ENCODE measurements at places on chromosomes 6 and 20. TPM values are rescaled to one million over a fixed set of nuclear protein-coding genes. Genes with fewer than 3 reads are reported as not detected.

Gene PLCB1
- 9.6 TPM for total RNA-seq

Gene TUBB
- 300 TPM for total RNA-seq

Gene GSTA3
- total RNA-seq = not detected

Gene ISM1
- total RNA-seq = 4.3 TPM

Gene EYS
- total RNA-seq = not detected

Gene NOL7
- total RNA-seq = 69.1 TPM

Gene SLC17A1
- 0.19 TPM for total RNA-seq

Gene RUNX2
- total RNA-seq = 24.0 TPM

Gene PTPRA
- total RNA-seq = 86.6 TPM

GRCh38 chr6:24658573-24659560 is 7.8 kb downstream of the TDP2 start:
- H3K27me3 ChIP-seq = no peaks in the 10 kb centered on the region
- no peak overlapping the region for H3K4me3 ChIP-seq
- H3K36me3 ChIP-seq = peaks cover 19% of the 10 kb centered on the region

DNA sequence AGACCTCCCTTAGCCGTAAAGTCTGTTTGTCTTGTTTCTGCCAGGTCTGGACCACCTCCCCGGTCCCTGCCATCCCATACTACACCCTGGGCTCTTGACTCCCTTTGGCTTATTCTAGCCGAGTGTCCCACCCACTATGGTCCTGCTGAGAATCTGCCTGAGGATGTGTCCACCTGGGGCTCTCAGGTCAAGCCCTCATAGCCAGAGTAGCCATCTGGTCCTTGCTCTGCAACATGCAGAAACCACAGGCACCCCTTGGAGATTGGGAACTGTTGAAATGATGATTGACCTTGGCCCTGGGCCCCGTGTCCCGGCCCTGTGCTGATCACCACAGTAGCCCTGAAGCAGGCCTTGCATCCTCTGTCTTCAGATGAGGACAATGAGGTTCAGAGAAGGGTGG is 44.0 kb downstream of the VSTM2L start:
- no peak overlapping the region for H3K27ac ChIP-seq
- H3K27me3 ChIP-seq = no peaks in the 10 kb centered on the region
- no peak overlapping the region for H3K4me3 ChIP-seq
- no peaks in the 10 kb centered on the region for H3K4me1 ChIP-seq
- DNase-seq = no peak

- H3K4me1 ChIP-seq = no peaks in the 10 kb centered on the region
- DNase-seq = no peak
- H3K4me3 ChIP-seq = no peak overlapping the region
- peaks cover 4% of the 10 kb centered on the region for H3K27me3 ChIP-seq
These were observed 59.2 kb upstream of the SLC22A23 start for GRCh38 chr6:3516092-3516491.

- DNase-seq = no peak
- no peaks in the 10 kb centered on the region for H3K4me1 ChIP-seq
- H3K4me3 ChIP-seq = no peak overlapping the region
- H3K27me3 ChIP-seq = no peaks in the 10 kb centered on the region
- no peak overlapping the region for H3K27ac ChIP-seq
- H3K36me3 ChIP-seq = no peaks in the 10 kb centered on the region
These were observed 9.8 kb upstream of the CNKSR3 start for GRCh38 chr6:154520280-154520679.

DNA sequence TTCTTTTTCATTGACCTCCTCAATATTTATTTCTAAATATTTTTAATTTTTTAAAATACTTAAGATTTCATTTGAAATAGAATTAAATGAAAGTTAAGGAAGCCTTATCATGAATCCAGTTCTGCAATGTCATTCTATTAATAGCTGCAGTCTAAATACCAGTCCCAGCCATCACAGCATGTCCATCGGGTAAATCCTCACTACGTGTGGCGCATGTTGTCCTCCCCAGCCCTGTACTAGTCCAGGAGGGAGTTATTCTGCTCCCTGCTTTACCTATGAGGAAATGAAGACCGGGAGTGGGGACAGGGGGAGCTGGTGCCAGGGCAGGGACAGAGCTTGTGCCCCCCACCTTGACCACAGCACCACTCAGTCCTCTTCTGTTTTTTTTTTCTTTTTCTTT is 125.1 kb upstream of the QKI start:
- no peak overlapping the region for H3K27ac ChIP-seq
- H3K27me3 ChIP-seq = no peaks in the 10 kb centered on the region
- no peak overlapping the region for H3K4me3 ChIP-seq
- no peaks in the 10 kb centered on the region for H3K4me1 ChIP-seq
- H3K36me3 ChIP-seq = no peaks in the 10 kb centered on the region

DNA sequence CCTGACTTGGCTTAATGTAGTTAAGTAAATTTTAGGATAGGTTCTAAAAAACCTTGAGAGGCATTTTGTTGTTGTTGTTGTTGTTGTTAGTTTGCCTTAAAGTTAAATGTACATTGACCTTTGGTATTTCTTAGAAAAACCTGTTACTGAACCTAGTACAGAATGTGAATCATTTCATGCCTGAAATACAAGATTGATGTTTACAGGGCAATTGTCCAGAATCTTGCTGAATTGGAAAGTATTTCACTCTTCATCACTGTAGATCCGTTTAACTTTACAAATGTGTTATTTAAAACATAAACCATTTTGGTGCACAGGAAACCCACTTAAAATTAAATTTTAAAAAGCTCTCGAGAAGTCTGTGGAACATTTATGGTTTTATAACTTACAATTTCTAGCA is 75.0 kb downstream of the CEP57L1 start:
- no peaks in the 10 kb centered on the region for H3K27me3 ChIP-seq
- no peak for DNase-seq
- no peak overlapping the region for H3K27ac ChIP-seq
- H3K4me3 ChIP-seq = no peak overlapping the region

DNA sequence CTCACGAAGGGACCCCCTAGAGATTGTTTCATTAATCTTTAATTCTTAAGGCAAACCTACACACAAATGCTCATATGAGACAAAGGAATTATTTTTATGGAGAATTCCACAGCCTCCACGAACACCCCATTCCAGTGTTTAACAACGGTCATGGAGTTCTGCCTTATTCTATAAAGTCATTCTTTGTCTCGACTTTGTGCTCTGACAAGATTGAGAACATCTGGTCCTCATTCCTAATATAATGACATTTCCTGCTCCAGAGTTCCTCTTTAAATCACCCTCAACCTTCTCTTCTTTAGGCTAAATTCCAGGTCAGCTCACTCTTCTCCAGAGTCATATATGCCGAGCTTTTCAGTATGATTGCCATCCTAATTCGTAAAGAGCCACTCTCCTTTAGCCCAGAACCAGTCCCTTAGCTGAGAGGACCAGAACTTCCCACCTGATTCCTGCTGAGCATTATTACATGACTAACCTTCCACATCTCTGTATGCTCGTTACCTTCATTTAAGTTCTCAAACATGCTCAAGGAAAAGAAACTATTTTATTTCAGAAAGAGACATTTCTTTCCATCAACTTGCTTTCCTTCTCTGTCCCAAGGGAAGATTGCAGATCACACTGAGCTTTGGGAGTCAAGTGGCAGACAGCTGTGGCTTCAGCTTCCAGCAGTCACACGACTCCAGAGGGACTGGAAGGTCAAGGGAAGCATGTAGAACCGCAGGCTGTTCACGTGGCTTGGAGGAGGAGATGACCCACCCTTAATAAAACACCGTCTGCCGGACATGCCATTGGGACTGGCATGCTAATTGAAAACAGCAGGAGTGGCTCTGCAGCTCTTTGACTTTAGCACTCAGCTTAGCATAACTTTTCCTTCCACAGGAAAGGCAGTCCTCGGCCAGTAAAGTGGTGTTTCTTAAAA is 467.1 kb upstream of the HSF2 start:
- no peak overlapping the region for H3K4me3 ChIP-seq
- DNase-seq = no peak
- H3K27ac ChIP-seq = no peak overlapping the region
- H3K27me3 ChIP-seq = no peaks in the 10 kb centered on the region
- no peaks in the 10 kb centered on the region for H3K4me1 ChIP-seq

DNA sequence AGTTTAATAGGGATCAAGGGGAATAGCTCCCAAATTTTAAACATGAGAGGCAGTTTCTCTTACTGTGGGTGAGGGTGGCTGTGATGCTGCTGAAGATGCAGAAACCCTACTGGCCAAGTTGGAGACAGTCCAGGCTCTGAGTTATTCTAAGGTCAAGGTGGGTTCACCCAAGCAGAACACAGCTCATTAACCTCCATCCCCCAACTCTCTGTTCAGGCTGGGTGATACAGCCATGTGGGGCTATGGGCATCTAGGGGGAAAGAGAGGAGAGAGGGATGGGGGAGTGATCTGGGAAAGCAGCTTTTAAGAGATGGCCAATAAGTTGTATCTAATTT is 18.9 kb upstream of the TRAM2 start:
- no peak overlapping the region for H3K4me3 ChIP-seq
- DNase-seq = no peak
- H3K27me3 ChIP-seq = no peaks in the 10 kb centered on the region
- no peak overlapping the region for H3K27ac ChIP-seq
- no peaks in the 10 kb centered on the region for H3K36me3 ChIP-seq

DNA sequence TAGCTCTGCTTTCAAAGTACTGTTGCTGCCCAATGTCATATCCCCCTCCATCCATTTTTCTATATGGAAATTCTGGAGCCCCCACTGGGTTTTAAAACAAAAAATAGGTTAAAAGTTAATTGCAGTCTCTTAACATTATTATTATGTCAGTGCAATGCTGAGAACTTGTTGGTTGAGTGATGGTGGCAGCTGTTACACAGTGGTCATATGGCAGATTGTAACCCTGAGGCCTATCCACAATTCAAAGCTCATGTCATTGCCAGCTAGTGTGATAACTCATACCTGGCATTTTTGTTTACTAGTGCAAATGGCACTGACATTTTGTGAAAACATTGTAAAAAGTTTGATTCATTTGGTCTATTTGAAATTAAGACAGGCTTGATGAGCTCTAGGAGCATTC is 305.7 kb upstream of the FLRT3 start:
- H3K27me3 ChIP-seq = no peaks in the 10 kb centered on the region
- H3K4me3 ChIP-seq = no peak overlapping the region
- no peaks in the 10 kb centered on the region for H3K4me1 ChIP-seq
- no peak for DNase-seq
- no peaks in the 10 kb centered on the region for H3K36me3 ChIP-seq

- DNase-seq = no peak
- no peaks in the 10 kb centered on the region for H3K27me3 ChIP-seq
- H3K4me1 ChIP-seq = no peaks in the 10 kb centered on the region
- no peak overlapping the region for H3K4me3 ChIP-seq
- no peaks in the 10 kb centered on the region for H3K36me3 ChIP-seq
These were observed 82.2 kb upstream of the LRFN2 start for GRCh38 chr6:40669343-40669742.

DNA sequence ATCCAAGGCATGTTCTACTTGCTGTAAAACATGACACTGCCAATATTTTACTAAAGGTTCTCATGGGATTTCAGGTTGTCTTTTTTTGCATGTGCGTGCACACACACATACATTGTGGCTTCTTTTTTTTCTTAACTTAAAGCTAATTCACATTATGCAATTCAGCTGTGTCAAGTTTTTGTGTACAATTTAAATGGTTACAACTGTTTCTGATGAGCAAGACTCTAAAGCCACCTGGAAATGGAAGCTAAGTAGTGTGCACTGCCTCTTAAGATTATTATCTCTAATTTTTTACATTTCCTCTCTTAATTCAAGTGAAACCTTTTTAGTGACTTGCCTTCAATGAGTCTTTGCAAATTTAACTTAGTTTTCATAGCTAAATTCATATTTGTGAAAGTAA is 75.3 kb downstream of the TULP4 start:
- H3K27ac ChIP-seq = no peak overlapping the region
- no peak overlapping the region for H3K4me3 ChIP-seq
- no peak for DNase-seq

DNA sequence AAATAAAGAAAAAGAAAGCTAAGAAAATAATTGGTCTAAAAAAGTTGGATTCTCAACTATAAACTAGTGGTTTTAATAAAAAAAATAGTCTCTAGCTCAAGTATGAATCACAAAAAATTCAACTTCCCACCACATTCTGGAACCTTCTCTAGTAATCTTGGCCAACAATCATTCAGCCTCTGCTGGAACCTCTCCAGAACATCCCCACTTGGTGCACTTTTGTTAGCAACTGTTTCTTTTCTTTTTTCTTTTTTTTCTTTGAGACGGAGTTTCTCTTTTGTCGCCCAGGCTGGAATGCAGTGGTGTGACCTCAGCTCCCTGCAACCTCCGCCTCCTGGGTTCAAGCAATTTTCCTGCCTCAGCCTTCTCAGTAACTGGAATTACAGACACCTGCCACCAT is 35.7 kb downstream of the TXLNB start:
- no peaks in the 10 kb centered on the region for H3K27me3 ChIP-seq
- H3K4me3 ChIP-seq = no peak overlapping the region
- DNase-seq = no peak
- no peak overlapping the region for H3K27ac ChIP-seq

- no peaks in the 10 kb centered on the region for H3K36me3 ChIP-seq
- peaks cover 16% of the 10 kb centered on the region for H3K4me1 ChIP-seq
- no peaks in the 10 kb centered on the region for H3K27me3 ChIP-seq
- peak overlapping the region; percentile 89 for H3K27ac ChIP-seq
- H3K4me3 ChIP-seq = no peak overlapping the region
- DNase-seq = no peak
These were observed 975 bp downstream of the SIRT5 start for GRCh38 chr6:13575377-13575775.

DNA sequence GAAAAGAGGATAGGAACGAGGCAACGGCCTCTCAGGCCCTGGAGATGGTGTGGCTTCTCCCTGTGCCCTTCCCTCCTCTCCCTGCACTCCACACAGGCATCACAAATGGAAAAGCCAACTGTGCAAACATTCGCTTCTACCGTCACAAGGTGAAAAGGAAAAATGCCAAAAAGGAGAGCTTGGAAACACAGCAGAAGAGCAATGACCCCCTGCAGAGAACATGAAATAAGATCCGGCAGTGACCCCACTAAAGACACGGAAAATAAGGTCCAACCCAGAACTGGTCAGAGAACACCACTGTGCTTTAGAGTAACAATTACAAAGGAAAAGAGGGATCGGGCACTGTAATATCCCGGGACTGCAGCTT is 63.0 kb downstream of the SLC22A23 start:
- H3K4me3 ChIP-seq = no peak overlapping the region
- DNase-seq = no peak
- no peak overlapping the region for H3K27ac ChIP-seq
- no peaks in the 10 kb centered on the region for H3K36me3 ChIP-seq
- no peaks in the 10 kb centered on the region for H3K27me3 ChIP-seq
- no peaks in the 10 kb centered on the region for H3K4me1 ChIP-seq

DNA sequence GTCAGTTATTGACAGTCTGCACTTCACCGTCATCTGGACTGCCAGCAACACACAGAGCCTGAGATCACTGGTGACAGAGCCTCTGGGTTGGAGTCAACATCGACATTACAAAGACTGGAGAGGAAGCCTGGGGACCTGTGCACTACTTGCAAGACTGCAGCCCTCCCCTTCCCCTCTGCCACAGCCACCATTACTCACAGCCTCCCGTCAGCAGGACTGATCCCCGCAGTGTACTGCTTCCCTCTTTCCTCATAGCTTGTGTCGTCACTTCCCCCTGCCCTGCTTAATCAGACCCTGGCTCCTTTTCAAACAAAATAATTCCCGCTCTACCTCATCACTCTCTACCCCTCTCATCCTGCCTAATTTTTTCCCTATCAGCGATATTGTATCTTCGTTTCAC is 235.5 kb upstream of the KCNQ5 start:
- no peaks in the 10 kb centered on the region for H3K27me3 ChIP-seq
- no peaks in the 10 kb centered on the region for H3K36me3 ChIP-seq
- H3K4me3 ChIP-seq = no peak overlapping the region
- H3K4me1 ChIP-seq = no peaks in the 10 kb centered on the region
- no peak overlapping the region for H3K27ac ChIP-seq

Measured in CD4-positive, alpha-beta memory T cell (primary cell).